ENCODE measurements at places on chromosomes 4 and X. TPM values are rescaled to one million over a fixed set of nuclear protein-coding genes. Genes with fewer than 3 reads are reported as not detected.

GLA gene
- 9.1 TPM for total RNA-seq

DNA sequence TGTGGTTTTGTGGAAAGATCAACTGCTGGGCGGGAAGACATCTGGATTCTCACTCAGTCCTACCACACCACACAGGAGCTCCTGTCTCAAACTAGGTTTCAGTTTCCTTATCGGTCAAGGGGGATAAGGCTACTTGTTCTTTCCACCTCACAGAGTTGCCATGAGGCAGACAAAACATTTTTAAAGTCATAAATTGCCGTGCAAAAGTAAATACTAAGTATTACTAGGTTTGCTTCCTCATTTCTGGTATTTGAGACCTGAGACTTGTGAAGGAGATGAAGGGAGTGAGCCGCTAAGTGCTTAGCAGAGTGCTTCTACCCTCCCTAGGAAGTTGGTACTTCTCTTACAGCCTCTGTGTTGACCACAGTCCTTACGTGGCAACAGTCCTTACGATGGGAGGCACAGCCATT lies 1.5 kb downstream of the LAP3 start:
- DNase-seq: no peak

DNA sequence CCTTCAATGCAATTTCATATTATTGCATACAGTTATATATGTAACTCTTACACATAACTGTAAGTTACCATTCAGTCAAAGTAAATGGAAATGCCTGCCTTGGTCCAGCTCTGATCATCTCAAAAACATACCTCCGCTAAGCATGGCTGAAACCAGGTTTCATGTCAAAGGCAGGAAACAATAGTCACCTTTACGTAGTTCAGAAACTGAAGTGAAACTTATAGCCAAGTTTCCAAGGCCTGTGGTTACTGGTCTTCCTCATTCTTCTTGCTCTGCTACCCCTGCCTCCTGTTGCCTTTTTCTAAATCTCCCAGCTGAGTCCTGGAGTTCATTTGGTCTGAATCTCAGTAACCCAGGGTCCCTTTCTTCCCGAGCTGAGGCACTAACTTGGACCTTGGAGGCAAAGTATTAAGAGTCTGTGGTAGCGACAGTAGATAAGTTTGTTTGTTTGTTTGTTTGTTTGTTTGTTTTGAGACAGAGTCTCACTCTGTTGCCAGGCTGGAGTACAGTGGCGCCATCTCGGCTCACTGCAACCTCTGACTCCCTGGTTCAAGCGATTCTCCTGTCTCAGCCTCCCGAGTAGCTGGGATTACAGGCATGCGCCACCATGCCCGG lies 30.8 kb downstream of the DAPP1 start:
- no peak for DNase-seq

- no peak for DNase-seq
Observed at GRCh38 chr4:14070289-14070880, 442.9 kb upstream of the BOD1L1 start.

DNA sequence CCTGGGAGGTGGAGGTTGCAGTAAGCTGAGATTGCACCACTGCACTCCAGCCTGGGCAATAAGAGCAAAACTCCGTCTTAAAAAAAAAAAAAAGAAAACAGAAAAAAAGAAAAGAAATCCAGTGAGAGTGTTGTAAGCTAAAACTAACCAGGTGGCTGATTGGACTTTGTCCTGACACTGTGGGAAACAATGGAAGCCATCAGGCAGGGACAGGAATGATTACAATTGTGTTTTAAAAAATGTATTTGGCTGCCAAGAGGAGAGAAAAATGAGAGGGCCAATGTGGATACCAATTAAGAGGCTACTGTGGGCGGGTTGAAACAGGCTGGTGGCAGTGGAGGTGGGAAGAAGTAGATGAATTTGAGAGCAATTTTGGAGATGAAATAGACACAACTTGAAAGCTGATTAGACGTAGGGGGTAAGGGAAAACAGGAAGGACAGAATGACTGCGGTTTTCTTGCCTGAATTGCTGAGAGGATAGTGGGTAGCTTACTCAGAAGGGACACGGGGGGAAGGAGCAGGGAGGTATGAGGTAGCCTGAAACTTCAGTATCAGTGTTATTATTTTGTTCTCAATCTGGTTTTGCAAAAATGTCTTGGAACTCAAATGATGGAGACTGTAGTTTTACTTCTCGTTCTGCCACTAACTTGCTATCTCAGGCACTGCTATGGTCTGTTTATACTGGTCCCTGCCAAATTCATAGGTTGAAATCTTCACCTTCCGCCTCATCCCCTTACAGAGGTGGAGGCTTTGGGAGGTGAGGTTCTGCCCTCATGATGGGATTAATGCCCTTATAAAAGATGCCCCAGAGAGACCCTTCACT lies 45.6 kb upstream of the CHRNA9 start:
- no peak for DNase-seq

DNA sequence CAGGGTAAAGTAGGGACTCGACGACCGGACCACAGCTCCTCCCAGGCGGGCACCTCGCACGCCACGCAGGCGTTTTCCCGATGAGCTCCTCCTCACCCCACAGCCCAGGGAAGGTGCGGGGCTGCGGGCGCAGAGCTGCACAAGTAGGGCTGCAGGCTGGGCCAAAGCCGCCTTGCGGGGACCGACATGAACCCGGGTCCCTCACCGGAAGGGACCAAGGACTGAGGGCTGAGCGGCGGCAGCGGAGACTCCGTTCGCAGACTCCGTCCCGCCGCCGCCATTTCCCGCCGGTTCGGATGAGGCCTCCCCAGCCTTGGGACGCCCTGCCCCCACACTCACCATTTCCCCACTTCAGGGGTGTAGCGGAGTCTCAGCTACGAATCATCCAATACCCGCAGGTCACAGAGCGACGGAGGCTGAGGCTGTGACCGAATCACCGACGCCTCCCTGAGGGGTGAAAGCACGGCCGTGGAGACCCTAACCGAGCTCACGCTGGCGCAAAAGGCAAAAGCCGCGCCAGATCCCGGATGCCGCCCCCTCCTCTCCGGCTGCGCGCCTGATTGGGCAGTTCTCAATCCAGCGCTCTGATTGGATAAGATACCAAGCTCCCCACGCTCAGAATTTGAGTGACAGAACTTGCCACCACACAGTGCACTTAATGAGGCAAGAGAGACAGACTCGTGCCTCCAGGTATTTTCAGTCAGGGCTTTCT lies at the start of gene ZNF732:
Gene ZNF732, minus strand, starts transcription at position 506 of the 712 bp plus-strand sequence. Its CDS starts 164 bp downstream, at position 342.
- peak; percentile 47 for DNase-seq

DNA sequence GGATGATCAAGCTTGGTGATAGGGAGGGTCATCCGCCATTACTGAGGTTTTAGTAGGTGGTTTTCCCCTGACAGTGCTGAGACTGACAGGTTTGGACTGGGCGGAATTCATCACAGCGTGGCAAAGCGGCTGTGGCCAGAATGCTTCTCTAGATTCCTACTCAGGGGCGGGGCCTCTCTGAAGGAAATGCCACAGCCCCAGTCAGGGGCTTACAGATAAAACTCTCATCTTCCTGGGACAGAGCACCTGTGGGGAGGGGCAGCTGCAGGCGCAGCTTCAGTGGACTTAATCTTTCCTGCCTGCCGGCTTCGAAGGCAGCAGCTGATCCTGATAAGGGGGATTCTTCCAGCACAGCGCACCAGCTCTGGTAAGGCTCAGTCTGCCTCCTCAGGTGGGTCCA lies 316.7 kb downstream of the RPA4 start:
- DNase-seq: no peak

- DNase-seq: no peak
Observed at GRCh38 chr4:11626066-11626465, 197.4 kb upstream of the HS3ST1 start.

CT45A1 gene
- total RNA-seq: not detected

DNA sequence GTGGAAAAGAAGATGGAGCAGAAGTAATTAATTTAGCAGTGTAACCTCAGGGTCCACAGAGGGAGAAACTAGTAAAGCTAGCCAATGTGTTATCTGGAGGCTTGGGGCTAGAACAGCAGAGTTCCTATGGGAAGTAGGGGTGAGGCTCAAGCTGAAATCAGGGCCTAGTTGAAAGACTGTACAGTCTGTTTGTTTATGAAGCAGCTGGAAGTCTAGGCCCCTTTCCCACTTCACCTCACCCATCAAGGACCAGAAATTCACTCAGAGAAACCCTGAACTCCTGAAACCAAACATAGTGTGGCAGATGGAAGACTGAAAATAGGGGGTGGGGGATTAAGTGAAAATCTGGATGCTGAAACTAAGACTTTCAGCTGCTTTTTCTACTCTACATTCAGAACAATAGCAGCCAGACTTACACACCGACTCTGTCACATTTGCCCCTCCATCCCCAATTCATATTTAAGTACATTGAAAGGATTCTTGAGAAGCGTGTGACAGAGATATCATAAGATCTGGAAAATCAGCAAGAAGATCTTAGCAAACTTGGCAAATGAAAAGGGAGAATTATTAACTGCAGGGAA lies 32.6 kb upstream of the FAM241A start:
- no peak for DNase-seq

GRCh38 chr4:967113-968104 lies 6.0 kb downstream of the DGKQ start:
- no peak for DNase-seq

EXOC1 gene
- 14.9 TPM for total RNA-seq

- DNase-seq: no peak
Observed at GRCh38 chr4:147546349-147546748, 65.5 kb downstream of the EDNRA start.

GRCh38 chr4:189053621-189054020 lies 887.1 kb upstream of the FRG1 start:
- DNase-seq: no peak

DNA sequence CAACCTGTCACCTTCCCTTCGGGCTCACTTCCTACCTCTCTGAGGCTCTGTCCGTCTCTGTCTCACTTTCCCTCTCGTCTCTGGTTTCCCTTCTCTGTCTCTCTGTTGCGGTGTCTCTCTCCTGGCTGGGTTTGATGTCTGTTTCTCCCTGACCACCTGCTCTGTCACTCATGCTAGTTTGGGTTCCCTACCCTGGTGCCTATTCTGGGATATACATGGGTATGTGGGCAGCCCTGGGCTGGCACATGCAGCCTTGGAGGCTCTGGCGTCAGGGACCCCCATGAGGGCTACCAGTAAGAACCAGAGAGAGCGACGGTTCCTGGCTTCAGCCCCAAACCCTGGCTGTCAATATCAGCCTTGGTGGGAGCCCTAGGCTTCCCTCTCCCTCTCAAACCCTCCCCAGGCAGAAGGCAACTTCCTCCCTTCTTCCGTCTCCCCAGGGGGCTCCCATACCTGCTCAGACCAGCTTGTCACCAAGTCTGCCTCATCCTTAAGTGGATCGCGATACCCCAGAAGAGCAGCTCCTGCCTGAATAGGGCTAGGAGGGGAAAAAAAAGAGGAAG lies 314 bp downstream of the DNASE1L1 start:
- no peak for DNase-seq

DNA sequence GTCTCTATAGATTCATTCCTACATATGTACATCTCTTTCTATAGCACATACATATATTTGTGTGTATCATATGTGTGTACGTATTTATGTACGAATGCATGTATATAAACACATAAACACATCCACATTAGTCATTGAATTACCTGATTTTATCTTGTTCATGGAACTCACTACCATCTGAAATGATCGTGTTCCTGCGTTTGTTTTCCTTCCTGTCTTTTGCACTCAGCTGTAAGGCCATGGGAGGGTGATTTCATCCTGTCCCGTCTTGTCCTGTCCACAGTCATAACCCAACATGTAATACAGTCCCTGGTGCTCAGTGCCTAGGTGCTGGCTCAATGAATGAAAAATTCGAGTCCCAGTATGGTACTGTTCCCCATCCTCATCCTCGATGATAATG lies 191.8 kb upstream of the PSAPL1 start:
- DNase-seq: no peak

- no peak for DNase-seq
Observed at GRCh38 chr4:139988863-139989765, 164.9 kb downstream of the MAML3 start.

GRCh38 chr4:8793571-8794160 lies 78.0 kb downstream of the HMX1 start:
- no peak for DNase-seq

DNA sequence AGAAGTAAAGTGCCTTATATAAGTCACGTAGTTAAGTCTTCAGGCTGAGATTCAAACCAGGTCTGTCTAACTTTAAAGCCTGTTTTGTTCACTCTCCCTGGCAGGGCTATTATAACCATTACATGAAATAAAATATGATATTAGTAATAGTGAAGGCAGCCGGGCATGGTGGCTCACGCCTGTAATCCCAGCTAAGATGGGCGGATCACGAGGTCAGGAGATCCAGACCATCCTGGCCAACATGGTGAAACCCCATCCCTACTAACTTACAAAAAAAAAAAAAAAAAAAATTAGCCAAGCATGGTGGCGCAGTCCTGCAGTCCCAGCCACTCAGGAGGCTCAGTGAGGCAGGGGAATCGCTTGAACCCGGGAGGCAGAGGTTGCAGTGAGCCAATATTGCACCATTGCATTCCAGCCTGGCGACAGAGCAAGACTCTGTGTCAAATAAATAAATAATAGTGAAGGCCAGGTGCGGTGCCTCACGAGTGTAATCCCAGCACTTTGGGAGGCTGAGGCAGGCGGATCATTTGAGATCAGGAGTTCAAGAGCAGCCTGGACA lies 22.1 kb upstream of the SOWAHD start:
- no peak for DNase-seq

CENPVL2 gene
- total RNA-seq: not detected

DNA sequence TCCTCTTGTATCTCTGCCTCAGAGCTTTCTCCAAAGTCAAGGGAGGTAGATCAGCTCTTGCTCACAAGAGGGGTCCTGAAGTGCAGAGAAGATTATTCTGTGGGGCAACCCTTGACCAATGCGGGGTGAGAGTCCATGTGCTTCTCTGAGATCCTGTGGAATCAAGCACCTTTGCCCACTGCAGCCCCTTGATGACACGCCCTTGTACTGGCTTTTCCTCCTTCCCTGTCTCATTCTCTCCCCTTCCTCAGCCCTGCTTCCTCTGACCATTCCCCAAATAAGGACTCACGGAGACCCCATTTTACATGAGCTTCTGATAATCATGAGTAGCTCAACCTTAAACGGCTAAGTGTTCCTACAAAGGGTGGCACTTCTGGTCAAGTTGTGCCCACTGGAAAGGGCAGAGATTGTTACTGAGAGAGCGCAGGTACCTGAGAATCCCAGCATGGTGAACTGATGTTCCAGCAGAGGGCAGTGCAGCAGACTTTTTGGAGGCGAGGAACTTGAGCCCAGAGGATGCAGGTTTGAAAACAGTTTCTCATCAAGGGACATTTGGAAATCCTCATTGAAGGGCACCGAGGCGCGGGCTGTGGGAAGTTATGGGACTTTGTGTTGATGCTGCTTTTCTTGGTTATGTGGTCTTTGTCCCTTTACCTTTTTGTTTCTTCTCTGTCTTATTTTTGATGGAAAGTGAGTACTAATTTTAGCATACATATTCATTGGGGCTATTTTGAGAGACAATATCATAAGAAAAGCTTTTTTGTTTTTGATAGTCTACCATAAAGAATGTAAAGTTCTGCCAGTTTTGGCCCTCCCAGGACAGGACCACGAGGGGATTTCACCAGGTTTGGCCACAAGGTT lies 201.3 kb downstream of the RBM46 start:
- DNase-seq: peak; percentile 57

PAGE2 gene
- total RNA-seq: not detected

- DNase-seq: no peak
Observed at GRCh38 chrX:7154041-7154597, 6.2 kb upstream of the PUDP start.

- no peak for DNase-seq
Observed at GRCh38 chr4:42302348-42302747, 94.9 kb upstream of the SHISA3 start.

- DNase-seq: no peak
Observed at GRCh38 chr4:24639714-24640113, 55.4 kb upstream of the DHX15 start.

GRCh38 chr4:93771640-93772411 lies 56.7 kb upstream of the ATOH1 start:
- no peak for DNase-seq

- no peak for DNase-seq
Observed at GRCh38 chr4:113013751-113014150, 35.7 kb upstream of the ANK2 start.

Data from Right ventricle myocardium superior (tissue), 1 donor.